ENCODE measurements at places on chromosomes 7 and 10.

- peak; percentile 21 for DNase-seq
Measured at GRCh38 chr10:113576852-113577251, 24.0 kb downstream of the HABP2 start.

GRCh38 chr7:6147627-6148026 lies 116.5 kb downstream of the ANKRD61 start:
- no peak for DNase-seq

DNA sequence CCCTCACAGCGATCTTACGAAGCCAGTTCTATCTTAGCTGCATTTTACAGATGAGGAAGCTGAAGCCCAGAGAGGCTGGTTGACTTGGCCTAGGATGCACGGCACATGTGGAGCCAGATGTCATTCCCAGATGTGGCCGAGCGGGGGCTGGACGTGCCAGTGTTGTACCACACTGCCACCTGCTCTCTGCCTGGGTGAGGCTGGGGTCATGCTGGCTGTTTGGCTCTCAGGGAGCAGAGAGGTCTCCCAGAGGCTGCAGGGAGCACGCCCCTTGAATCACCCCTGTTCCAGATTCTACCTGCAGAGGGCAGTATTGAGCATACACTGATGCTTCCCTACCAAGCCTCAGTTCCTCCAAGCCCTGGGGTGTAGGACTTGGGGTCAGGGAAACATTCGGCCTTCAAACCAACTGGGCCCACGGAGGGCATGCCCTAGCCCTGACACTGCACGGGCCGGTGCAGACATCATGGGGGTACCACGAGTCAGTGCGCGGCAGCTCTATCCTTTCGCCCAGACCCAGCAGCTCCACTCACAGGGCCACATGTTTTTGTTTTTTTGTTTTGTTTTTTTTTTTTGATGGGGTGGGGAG lies 3.8 kb upstream of the GTF2IRD1 start:
- DNase-seq: peak; percentile 71

GRCh38 chr7:73703225-73703624 lies 16.2 kb downstream of the STX1A start:
- no peak for DNase-seq

- DNase-seq: peak; percentile 28
Measured at GRCh38 chr10:60820093-60820754, 41.9 kb downstream of the CDK1 start.

- DNase-seq: no peak
Measured at GRCh38 chr7:114008696-114009095, 89.9 kb upstream of the PPP1R3A start.

DNA sequence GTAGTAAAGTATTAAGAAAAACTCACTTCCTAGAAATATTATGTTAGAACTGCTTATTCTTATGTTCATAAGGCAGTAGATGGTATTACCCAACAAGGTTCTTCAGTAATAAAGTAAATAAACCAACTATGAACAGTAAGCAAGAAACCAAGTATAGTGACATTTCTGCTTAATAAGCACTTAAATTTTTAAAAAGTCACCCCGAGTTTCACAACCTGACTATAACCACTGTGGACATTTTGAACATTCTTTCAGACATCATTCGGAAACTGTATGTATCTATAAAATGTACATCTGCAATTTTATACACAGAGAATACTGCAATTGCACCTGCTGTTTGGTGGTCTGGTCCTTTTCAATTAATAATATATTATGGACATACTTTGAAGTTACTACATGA lies 1073.6 kb downstream of the XPNPEP1 start:
- no peak for DNase-seq

- DNase-seq: no peak
Measured at GRCh38 chr10:126431816-126432215, 43.5 kb upstream of the ADAM12 start.

DNA sequence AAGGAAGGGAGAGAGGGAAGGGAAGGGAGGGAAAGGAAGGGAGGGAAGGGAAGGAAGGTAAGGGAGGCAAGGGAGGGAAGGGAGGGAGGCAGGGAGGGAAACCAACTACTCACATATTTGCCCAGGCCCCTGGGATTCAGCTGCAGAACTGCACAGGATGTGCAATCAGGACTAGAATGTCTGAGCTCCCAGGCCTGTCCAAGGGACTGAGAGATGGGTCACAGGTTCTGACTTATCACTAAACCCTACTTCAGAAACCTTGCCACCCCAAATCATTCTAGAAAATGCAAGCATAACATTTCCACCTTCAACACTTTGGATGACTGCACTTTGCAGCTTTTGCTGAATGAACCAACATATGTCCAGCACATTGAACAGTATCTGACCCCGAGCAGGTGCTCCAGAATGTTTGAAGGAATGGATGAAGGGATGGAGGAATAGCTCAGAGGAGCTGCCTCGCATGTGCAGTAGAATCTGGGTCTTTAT lies 245.3 kb downstream of the KCNMA1 start:
- peak; percentile 84 for DNase-seq

DNA sequence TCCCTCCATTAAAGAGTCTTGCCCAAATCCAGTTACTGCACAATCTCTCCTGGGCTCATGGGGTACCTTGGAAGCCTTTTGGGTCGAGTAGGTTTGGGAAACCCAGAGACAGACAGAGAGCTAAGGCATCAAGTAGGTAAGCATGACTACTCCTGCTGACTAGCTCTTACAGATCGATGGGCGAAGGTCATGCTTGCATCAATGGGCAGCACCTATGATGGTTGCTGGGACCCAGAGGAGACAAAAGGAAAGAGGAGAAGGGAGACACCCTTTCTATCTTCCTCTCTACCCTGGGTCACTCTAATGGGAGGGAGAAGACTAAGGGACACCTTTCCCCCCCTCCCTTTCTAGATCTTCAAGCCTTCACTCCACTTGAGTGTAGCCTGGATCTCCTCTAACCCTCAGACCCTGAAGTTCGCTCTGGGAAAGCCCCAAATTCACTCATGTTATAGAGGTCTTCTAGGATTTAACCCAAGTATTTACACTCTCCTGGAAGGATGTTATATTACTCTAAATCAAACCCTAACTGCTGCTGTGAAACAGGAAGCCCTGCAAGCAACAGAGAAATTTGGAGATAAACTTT lies 31.6 kb upstream of the ZNF746 start:
- DNase-seq: no peak

DNA sequence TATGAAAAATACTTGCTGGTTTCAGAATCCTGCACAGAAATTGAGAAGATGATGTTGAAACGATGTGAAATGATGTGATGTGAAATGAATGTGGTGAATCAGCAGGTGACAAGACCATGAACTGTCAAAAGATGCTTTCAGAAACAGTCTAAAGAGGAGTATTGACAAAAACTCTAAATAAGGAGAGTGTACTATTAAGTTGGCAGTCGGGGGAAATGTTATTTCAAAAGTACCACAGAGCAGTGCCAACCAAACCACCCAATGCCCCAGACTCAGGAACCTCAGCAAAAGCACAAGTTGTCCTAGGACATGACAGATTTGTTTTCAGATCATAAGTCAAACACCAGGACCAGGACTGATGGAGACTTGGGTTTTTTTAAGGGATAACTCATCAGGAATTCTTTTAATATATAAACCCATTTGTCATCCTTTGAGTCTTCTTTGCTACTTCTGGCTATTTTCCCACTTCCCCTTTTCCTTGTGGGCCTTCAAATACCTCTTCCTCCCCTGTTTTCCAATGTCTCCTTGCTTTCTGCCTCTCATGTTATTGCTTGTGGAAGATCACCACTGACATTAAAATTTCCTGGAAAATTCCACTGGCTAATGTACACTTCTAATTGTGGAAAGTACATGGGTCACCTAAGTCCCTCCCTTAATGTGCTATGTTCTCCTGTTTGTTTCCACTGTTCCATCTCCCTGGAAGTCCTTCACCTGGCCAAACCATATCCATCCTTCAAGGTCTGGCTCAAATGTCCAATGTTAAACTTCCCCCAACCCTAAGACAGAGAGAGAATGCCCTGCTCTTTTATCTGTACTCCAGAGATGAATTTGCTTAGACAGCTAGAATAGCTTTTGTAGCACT lies 10.2 kb upstream of the PPP1R3C start:
- DNase-seq: peak; percentile 70

DNA sequence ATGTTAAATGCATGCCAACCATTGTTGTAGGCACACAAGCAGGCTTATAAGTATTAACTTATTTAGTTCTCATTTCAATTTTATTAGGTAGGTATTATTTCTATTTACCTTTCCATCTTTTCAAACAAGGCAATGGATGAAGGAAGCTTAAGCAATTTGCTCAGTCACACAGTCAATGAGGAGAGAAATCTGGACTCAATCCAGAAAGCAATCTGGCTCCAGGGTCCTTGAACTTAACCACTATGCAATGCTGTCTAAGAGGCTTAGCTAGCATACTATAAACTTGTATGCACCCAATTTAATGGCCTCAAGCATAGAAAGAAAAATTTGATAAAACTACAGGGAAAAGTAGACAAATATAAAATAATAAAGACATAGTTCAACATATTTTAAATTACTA lies 88.6 kb downstream of the VWDE start:
- no peak for DNase-seq

DNA sequence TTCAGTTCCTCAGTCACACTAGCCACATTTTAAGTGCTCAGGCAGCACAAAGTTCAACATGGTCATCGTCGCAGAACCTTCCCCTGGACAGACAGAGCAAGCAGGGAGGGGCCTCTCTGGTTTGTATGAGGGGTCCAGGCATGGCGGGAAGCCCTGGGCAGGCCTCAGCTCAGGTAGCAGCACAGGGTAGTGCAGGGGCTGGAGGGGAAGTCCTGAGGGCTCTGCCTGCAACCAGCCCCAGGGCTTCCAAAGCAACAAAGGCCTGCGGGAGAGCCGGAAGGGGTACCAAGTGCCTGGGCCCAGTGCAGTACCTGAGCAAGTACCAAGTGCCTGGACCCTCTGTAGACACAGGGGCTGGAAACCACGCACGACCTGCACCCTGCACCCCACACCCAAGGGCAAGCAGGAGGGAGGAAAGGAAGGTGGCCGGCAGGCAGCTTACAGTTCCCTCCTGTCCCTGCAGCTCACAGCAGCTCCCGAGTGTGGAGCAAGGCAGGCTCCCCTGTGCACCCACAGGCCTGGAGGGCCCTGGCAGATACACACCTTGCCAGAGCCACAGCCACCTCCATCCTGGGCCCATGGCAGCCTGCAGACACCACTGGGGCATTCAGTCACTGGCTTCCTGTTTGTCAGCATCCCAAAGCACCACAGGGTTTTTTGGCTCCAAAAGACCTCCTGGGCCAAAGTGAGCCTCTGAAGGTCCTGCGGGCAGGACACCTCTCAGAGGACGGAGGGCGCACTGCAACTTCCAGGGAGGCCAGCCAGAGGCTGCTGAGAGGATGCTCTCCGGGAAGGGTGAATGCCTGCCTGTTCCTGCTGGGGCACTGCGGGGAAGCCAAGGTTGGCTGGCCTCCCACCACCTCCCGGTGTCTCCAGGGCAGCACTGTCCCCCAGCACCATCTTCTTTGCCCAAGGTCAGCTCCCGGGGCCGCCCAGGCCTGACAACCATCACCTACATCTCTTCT lies 6.5 kb upstream of the RET start:
- DNase-seq: no peak

GRCh38 chr7:94382132-94382531 lies 12.6 kb upstream of the COL1A2 start:
- DNase-seq: peak; percentile 82

GRCh38 chr7:69654381-69654780 lies 56.1 kb downstream of the AUTS2 start:
- no peak for DNase-seq

DNA sequence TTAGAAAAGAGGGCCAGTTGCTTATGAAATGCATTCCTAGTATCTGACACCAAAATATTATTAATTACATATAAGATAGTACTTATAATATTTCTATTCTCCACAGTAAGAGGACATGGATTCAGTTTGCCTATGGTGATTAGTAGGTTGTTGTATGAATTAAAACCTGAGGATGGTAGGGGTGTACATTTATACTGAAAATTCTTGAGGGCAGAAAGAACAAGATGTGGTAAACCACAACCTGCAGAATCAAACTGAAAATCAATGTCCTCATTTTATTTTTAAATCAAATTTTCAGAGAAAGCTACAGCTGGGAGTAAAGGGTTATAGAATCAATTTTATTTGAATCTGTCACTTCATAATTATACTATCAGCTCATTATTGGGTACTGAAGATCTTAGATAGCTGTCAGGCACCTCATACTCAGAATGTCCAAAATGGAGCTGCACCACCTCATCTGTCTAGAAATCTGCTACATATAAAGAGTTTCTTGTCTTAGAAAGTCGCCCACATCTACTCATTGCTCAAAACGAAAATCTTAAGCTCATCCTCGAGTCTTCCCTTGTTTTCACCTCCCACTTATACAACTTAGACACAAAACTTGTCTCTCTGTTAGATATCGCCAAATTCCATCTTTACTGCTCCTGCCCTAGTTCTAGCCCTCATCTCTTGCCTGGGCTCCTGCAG lies 65.4 kb downstream of the MYO3A start:
- no peak for DNase-seq

DNA sequence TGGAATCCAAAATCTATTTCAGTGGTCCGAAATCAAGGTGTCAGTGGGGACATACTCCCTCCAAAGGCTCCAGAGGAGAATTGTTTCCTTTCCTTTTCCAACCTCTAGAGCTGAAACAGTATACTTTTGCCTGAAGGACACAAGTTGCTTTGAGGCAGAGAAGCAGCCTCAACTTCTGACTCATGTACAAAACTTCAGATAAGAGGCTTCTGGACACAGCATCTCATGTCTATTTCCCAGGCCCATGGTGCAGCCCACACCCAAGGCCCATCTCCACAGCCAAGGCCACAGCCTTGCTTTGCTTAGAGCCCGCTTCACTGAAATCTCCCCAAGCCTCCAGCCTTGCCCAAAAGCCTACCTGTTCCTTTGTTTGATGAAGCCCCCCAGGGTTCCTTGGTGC lies 68.9 kb downstream of the ZNF467 start:
- DNase-seq: peak; percentile 17

- peak; percentile 9 for DNase-seq
Measured at GRCh38 chr10:18071591-18071990, 68.6 kb upstream of the CACNB2 start.
